ENCODE measurements at places on chromosomes 13 and 19.

DNA sequence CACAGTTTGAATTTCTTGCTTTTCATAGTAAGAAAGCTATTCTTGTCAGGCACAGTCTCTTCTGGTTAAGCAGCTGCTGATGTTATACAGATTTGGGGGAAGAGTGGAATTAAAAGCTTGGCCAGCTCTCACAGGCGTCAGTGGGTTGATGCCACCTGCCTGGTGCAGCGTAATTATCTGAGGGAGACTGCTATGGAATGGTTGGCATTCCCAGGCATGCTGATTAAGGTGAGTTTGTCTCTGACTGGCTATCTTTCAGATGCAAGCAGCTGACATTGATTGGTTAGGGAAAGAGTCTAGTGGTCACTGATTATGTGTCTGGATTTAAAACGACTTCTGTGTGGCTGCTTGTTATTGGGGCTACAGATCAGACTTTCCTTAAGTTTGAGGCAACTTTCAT is 948.4 kb downstream of the UQCRFS1 start:
- DNase-seq, result no peak

DNA sequence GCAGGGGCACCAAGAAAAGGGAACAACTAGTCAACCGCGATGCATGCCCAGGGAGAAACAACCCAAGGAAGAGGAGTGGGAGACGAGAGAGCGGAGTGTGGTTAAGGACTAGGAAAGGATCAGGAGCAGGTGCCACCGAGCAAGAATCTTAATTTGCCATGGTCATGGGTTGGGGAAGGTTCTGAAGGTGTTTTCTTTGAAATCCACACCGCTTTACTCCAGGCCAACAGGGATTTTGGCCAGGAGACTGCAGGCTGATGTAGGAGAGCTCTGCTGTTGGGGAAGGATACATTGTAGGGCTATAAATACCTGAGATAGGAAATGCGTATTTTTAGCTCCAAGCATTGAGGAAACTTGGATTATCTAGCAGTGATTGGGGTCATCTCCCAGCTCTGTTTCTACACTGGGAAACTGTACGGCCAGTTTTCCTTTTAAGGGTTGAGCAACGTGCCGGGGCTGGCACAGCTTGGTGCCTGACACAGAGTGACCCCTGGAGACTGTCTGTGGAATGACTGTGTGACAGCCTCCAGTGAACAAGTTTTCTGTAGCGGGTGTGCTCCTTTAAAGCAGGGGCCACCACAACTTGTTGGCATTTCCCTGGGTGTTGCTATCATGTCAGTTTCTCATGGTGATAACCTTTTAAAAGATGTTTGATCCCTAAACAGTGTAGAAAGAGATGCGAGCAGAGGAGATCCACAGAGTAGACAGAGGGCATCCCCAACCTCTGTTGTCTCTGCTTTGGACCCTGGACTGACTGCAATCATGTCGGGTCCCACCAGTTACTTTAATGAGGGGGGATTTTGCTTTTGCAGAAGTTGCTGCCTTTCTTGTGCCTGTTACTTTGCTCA is 34.3 kb downstream of the ZNF536 start:
- no peak for DNase-seq

DNA sequence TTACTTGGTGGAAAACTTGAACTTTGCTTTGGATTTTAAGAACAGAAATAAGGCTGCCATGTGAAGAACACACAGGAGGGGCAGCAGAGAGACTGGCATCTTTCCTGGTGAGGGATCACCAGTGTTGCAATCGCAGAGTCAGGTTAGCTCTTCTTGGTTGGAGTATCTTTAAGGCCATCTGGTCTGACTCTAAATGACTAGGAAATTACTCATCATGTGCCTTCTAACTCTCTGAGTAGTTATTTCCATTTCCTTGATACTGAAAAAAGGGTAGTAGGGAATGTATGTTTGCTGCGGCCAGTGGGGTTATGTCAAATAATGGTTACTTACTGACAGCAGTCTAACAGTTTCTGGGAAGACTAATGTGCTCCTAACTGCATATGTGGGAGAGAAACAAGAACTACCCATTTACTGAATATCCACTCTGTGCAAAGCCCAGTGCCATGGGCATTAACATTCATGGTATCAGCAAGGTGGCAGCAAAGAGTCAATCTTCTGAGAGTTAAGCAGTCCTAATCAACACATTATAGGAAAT is 122.1 kb downstream of the COG6 start:
- no peak for DNase-seq

GRCh38 chr13:81686877-81687276 is 1346.0 kb upstream of the SPRY2 start:
- no peak for DNase-seq

GRCh38 chr19:10927730-10928562 is 493 bp downstream of the YIPF2 start:
- no peak for DNase-seq

DNA sequence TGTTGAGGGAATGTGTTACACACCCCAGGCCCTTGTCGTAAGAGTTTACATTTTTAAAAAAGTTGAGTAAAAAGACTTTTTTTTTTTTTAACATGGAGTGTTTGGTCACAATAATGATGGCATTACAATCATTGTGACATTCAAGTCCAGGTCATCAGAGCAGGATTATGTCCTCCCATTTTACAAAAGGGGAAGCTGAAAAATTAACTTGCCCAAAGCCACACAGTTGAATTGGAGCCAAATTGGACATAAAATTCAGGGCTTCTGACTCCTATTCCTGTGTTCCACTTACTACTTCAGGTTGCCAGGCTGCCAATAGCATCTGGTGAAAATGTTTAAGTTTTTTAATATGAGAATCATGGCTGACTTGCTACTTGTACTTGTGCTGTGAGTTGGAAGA is 49.3 kb downstream of the DLEU7 start:
- DNase-seq, result no peak

- no peak for DNase-seq
Observed at GRCh38 chr13:58399263-58399662, 767.7 kb downstream of the PCDH17 start.

DNA sequence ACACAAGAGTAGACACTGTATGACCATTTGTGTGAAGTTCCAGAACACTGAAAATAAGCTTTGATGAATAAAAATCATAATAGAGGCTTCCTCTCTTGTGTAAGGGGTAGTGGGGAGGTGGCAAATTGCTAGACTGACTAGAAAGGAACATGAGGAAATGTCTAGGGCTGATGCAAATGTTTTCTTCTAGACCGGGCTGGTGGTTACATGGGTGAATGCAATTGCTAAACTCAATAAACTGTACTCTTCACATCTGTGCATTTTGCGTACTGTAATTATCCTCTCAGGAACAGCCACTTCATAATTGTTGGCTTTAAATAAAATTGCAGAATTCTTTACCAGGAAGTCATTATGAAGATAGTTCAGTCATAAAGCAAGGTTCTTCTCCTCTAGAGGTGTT is 5.2 kb upstream of the KBTBD7 start:
- no peak for DNase-seq

DNA sequence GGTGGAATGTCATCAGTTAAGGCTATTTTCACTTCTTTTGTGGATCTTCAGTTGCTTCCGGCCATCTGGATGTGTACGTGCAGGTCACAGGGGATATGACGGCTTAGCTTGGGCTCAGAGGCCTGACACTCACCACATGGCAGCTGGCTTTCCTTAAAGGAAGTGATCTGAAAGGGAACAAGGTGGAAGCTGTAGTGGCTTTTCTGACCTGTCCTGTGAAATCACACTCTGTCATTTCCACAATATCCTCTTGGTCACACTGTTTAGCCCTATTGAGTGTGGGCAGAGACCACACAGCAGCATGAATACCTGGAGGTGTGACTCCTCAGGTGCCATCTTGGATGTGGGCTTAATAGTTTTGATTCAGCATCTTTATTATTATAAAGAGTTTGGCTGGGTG is 4.5 kb upstream of the BAX start:
- no peak for DNase-seq

DNA sequence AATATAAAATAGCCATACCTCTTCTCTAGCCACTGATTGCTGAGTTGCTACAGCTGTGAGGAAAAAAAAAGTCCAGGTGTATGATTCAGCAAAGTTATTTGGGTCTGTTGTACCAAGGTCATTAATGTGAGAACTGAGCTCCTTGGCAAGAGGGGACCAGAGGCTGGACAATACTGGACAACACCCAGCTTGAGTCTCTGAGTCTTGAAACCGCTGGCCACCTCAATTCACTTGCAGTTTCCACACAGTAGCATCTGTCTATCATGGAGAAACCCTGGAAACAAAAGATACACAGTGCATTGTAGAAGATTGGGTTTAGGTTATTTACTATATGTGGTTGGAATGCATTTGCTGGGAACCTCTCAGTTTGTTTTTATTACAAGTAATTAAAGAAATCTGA is 60.4 kb downstream of the WDFY2 start:
- DNase-seq, result no peak

DNA sequence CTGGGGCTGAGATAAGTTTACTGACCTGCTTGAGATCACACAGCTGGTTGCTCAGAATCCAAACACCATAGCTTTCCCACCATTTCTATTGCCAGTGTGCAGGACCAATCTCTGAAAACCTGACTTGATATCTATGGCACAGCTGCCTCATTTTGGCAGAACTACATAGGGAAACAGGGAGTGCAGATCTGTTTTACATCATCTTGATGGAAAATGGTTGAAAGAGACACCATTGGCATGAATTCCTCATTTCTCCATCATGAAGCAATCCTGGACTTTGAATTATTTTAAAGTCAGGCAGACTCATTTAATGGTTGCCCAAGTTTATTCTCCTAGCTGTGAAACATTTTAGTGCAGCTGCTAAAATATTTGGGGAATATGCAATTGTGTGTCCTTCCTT is 1628.2 kb upstream of the SLC10A2 start:
- DNase-seq, result no peak

DNA sequence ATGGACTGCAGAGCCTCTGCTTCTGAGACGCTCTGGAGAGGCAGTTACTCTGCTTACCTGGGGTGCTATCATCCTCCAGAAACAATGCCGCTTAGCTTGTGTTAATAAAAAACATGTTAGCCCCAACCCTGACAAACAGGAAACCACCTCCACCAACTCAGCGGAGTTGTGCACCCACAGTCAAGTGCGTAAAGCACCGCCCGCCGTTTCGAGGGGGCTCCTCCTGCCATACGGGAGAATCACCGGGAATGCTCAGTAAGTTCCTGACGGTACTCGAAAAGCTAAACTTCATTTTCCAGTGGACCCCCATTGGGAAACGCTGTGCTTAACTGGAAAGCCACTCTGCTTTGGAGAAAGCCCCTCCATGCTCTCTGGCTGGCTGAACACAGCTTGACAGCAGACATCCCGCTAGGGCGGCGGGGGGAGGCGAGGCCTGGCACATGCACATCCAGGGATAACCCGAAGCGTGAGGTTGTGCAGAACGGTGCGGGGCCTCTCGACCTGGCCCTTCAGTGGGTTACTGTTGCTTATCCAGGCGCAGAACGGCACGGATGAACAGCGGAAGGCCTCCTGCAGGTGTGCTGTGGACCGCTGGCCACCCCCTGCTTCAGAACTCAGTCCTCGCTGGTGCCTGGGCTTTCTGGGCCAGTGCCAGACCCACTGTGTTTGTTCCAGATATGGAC is 17.1 kb downstream of the GAS6 start:
- DNase-seq, result no peak

DNA sequence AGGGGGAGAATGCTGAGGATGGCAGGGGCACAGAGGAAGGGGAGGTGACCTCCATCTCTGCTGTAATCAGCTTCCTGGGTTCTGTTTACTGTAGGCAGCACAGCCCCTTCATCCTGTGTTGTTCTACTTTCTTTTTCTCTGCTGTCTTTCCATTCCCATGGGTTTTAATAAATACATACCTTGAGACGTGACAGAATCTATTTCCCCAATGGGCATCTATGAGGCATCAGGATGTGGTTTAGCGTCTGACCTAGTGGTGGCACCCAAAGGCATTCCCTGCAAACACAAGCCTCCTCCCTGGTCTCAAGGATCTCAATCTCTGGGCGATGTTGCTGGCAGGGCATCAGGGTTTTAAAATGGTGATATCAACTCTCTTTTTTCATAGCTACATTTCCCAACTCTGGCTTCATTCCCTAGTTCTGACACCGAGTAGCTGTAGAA is 60.8 kb downstream of the ALOX5AP start:
- DNase-seq, result no peak

Measured in NCI-H2081 treated with DMSO at 0.1 percent for 48 hours (cell line).